ENCODE measurements at places on chromosomes 2 and 18.

DNA sequence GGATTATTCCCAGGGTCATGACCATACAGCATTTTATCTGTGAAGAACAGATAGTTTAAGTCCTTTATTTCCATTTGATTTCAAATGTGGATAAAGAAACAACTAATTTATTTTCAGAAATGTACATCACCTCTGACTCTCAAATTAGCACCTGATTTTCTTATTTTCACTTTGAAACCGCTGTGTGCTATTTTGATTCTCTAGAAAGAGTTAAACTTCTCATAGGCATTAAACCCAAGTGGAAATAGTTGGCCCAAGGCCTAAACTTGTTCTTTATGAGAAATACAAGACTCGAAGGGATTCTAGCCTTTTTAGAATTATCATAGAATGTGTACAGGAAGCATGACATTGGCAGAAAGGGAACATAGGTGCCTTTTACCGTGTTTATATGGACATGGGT lies 41.5 kb upstream of the LTBP1 start:
- DNase-seq: no peak

- DNase-seq: no peak
Measured at GRCh38 chr2:213816583-213816982, 532.3 kb downstream of the SPAG16 start.

DNA sequence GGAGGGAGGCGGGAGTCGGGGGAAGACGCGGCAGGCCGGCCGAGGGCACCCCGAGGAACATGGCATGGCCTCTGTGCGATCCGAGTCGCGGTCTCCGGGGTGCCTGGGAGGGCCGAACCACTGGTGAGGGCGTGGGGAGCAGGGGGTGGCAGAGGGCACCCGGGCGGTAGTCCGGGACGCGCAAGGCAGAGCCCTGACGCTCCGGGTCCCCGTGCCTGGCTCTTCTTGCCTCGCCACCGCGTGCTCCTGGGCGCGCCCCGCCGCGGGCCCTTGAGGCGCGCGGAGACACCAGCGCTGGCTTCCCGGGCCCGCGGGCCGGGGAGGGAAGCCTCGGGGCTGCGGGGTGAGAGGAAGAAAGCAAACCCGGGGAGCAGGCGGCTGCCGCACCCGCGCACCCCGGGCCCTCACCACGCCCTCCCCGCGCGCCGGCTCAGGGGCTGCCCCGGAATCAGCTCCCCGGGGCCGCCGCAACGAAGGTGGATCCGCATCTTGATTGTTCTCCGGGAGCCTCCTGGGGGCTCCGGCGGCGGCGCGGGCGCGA lies 4.3 kb downstream of the SOX11 start:
- DNase-seq: peak; percentile 67

DNA sequence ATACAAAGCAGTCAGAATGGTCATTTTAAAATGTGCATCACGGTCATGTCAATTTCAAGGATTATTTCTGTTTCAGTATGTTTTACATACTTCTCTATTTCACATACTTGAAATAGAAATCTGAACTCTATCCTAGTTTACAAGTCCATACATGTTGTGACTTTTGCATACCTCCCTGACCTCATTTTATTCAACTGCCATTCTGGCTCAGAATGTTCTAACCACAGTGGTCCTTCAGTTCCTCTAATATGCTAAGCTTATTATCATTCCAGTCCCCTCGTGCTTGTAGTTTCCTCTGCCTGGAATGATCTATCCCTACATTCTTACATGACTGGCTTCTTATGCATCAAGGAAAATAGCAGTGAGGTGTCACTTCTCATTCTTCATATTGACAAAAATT lies 295.6 kb downstream of the KIAA1328 start:
- DNase-seq: no peak

DNA sequence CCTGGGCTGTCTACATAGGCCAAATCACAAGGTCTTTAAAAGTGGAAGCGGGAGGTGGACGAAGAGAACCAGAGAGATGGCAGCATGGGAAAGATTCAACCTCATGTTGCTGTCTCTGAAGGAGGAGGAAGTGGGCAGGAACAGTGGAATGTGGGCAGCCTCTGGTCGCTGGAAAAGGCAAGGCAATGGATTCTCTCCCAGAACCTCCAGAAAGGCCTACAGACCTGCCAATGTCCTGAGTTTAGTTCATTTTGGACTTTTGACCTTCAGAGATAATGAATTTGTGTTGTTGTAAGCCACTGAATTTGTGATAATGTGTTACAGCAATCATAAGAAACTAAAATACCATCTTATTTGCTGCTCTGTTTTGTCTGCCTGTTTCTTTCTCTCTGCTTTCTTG lies 122.5 kb downstream of the RNF152 start:
- no peak for DNase-seq

DNA sequence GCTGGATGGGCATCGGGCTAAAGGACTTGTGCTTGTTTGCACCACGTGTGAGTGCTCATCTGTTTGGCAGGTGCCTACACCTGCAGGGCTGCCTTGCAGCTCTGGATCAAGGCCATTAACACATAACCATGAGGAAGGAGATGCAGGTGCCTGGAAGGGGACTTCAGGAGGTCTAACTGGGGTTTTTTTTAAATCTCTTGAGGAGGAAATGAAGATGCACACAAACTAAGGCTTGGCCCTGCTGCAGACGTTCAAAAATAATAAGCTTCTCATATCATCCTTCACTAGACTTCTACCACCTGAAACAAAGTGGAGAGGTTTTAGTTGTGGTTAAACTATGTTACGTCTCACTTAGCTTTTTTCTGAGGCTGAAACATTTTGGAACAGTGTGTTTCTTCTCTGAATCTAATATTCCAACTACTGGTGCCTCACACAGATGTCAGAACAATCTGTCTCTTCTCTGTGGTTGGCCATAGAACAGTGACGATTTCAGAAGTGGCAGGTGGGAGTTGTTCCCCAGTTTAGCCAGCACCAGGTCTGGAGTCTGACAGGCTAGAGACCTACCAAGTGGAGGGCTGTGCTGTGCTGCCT lies 36.5 kb downstream of the BCL2L11 start:
- no peak for DNase-seq

- DNase-seq: no peak
Measured at GRCh38 chr2:479490-480176, 191.7 kb upstream of the ALKAL2 start.

- DNase-seq: no peak
Measured at GRCh38 chr2:233359823-233360222, 5.5 kb downstream of the DGKD start.

DNA sequence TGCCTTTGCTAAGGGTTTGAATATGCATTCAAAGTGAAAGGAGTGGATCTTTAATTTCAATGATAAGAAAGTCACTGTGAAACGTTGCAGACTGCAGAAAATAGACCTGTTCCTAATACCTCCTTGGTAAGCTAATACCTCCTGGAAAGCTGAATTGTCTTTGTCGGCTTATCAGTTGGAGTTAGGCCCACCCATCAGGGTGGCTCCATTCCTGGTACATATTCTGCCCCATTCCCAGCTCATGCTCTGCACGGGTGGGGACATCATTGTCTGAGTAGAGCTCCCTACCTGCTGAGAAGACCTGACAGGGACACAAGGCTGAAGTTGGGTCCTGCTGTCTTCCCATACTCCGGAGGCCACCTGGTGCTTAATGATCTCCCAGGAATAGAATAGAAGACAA lies 203.3 kb downstream of the EN1 start:
- no peak for DNase-seq

- no peak for DNase-seq
Measured at GRCh38 chr2:20667151-20667530, 197 bp downstream of the GDF7 start.

GRCh38 chr2:120419073-120419472 lies 73.1 kb downstream of the INHBB start:
- DNase-seq: no peak

DNA sequence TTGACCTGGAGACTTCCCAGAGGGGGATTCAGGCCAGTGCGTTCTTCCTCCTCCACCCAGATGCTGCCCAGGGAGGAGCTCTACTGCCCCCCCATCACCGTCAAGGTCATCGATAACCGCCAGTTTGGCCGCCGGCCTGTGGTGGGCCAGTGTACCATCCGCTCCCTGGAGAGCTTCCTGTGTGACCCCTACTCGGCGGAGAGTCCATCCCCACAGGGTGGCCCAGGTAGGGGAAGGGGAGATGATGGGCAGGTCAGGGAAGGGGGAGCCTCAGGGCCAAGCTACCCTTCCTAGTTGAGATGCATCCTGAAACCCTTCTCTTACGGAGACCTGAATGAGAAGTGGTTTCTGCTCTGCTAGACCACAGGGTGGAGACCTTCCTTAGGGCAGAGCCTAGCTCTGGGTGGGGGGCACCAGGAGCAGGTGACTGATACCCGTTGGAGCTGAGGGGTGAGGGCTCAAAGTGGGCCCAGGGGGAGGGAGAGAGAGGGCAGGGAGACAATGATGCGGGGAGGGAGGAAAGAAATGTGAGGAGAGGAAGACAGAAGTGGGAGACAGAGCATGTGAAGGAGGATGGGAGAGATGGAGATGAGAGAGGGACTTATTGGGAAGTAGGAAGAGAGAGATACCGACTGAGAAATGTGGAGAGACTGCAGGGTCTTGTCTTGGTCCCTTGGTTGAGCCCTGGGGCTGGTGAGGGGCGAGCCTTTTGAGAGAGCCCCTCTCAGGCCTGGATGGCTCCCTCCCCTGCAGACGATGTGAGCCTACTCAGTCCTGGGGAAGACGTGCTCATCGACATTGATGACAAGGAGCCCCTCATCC lies 159.4 kb downstream of the DYSF start:
- no peak for DNase-seq

DNA sequence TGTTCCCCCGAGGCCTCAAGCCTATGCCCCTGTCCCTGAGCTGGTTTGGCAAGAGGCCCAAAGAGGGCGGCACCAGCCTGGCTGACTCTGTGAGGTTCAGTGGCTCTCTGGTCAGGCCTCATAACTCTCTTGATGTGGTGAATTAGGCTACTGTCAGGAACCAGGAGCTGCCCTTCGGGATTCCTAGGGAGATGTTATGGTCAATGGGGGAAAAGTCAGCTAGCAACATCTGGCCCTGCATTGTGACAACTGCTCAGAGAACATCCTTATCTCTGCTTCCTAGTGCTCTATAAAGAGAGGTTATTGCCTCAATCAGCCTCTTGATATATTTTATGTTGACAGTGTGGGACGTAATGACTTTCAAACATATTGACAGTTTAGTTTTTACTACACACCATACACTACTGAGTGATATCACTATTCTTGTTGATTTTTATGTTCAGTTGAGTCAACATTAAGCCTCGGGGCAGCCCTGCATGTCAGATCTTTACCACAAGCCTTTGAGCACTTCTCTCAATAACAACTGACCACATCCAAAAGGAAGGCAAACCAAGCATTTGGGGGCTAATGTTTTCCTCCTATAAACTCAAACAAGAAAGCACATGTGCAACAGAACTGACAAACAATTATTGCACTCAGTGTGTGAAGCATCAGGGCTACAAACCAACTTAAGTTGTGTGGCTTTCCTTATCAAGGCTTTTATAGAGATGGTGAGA lies 448.3 kb upstream of the SLC14A2 start:
- DNase-seq: no peak

- no peak for DNase-seq
Measured at GRCh38 chr2:235063471-235063961, 111.7 kb downstream of the SH3BP4 start.

- peak; percentile 76 for DNase-seq
Measured at GRCh38 chr2:237995036-237995435, 28.2 kb downstream of the UBE2F start.

DNA sequence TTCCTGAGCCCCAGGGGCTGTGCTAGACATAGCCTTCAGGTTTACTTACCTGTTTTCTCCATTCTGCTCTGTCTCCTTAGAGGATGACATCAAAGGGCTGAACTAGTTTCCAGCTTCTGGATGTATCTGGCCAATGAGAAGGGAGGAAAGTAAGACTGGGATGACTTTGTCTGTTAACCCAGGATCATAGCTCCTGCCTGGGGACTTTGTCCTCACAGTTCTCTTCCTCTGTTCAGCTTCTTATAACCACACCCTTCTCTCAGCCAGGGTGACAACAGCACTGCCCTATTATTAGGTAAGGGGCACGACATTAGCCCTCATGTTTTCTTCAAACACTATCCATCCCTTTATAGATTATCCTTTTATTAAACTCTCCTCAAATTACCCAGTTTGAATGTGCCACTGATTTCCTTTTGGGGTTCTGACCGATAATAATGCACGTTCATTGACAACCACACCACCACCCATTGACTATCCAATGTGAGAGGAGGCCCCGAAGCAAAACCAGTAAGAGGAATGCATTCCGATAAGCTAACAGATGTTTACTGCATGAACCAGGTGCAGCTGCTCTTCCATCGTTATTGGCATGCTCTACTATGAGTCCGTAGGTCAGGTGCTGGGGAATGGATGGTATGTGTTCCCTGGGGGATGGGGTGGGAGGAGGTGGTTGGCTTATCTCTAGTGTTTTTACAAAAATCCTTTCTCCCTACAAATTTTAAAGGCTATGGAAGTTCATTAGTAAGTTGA lies 23.5 kb downstream of the TSN start:
- peak; percentile 11 for DNase-seq

DNA sequence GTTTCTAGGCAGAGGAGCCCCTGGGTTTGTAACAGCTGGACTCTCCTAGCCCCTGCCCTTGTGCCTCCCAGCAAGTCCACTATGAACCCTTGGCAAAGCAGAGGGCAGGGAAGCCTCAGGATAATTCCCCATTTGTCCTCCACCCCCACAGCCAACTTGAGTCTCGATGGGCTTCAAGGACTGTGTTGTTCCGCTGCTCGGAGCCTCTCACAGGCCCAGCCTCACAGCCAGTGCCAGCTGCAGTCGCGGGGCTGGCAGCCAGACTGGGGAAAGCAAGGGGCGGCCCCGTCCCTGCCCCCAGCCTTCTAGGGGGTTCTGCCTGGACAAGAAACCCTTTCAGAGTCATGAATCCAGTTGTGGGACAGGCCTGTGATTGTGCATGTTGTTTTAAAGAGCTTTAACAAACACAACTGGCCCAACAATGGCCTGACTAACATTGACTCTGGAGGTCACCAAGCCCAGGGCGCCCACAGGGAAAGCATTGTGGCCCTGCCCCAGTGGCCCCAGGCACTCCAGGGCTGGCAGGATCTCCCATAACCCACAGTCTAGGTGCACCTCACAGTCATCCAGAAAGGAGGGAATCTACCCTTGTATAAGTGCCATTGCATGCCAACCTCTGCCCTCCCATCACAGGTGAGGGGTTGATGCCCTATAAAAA lies 71.8 kb upstream of the DAPL1 start:
- DNase-seq: no peak

- no peak for DNase-seq
Measured at GRCh38 chr2:163693484-163693883, 42.3 kb downstream of the FIGN start.

DNA sequence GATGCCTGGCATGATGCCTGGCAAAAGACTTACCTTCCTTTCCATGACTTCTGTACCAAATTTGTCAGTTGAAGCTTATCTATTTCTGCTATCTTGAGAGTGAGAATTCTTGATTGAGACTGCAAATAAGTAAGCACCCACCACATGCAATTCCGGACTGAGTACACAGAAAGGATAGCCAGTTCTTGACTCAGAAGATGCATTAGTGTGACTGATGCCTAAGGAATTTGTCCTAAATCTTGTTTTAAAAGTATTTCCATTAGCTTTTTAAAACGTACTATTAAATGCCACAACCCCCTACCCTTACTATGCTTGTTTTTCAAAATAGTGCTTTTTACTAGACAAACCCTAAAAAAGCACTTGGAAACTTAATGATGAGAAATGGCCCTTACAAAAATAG lies 545 bp downstream of the MPP4 start:
- no peak for DNase-seq

GRCh38 chr2:16546128-16546754 lies 119.4 kb downstream of the CYRIA start:
- DNase-seq: no peak

GRCh38 chr18:9756933-9757470 lies 48.9 kb downstream of the RAB31 start:
- no peak for DNase-seq

- peak; percentile 57 for DNase-seq
Measured at GRCh38 chr18:56869189-56869777, 218.1 kb downstream of the WDR7 start.

- no peak for DNase-seq
Measured at GRCh38 chr2:236526455-236527158, 43.0 kb upstream of the ACKR3 start.

Measured in NCI-H524 (cell line).